ENCODE measurements at places on chromosomes 11 and 22. TPM values are rescaled to one million over a fixed set of nuclear protein-coding genes. Genes with fewer than 3 reads are reported as not detected.

Gene RCOR2
- 60.1 TPM for total RNA-seq

Gene PPP1CA
- total RNA-seq, result 227 TPM

Gene OR10D3
- not detected for total RNA-seq

Gene APOA1
- not detected for total RNA-seq

DNA sequence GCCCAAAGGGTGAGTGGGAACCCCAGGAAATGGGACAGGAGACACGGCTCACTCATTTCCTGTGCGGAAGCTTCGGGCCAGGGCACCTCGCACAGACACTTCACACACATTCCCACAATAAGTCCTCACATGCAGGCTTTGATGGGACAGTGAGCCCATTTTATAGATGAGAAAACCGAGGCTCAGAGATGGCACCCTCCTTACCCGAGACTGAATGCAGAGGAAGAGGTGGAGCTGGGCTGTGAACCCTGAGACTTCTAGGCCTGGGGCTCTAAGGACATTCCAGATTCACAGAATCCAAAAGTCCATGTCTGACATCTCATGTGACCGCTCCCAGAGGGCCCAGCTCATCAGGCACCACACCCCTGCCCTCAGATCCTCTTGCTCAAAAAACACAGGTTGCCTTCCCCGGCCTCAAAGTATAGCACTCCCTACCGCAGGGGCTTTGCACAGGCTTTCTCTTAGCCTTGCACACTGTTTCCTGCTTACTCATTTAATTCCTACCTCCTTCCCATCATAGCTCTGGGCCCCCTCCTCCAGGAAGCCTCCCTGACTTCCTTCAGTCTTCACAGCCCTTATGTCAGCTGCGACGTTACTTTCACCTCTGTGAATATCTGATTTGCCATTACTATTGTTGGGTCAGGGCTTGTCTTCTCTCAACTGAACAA is 57.1 kb upstream of the TCF20 start:
- H3K27ac ChIP-seq, result no peak overlapping the region
- no peak overlapping the region for H3K4me3 ChIP-seq
- H3K36me3 ChIP-seq, result no peaks in the 10 kb centered on the region
- H3K27me3 ChIP-seq, result no peaks in the 10 kb centered on the region
- peaks cover 12% of the 10 kb centered on the region for H3K4me1 ChIP-seq

GRCh38 chr11:119794141-119794665 is 65.2 kb upstream of the NECTIN1 start:
- no peak overlapping the region for H3K4me3 ChIP-seq
- DNase-seq, result no peak
- H3K4me1 ChIP-seq, result peaks cover 48% of the 10 kb centered on the region
- H3K27ac ChIP-seq, result no peak overlapping the region
- H3K27me3 ChIP-seq, result peaks cover 17% of the 10 kb centered on the region

DNA sequence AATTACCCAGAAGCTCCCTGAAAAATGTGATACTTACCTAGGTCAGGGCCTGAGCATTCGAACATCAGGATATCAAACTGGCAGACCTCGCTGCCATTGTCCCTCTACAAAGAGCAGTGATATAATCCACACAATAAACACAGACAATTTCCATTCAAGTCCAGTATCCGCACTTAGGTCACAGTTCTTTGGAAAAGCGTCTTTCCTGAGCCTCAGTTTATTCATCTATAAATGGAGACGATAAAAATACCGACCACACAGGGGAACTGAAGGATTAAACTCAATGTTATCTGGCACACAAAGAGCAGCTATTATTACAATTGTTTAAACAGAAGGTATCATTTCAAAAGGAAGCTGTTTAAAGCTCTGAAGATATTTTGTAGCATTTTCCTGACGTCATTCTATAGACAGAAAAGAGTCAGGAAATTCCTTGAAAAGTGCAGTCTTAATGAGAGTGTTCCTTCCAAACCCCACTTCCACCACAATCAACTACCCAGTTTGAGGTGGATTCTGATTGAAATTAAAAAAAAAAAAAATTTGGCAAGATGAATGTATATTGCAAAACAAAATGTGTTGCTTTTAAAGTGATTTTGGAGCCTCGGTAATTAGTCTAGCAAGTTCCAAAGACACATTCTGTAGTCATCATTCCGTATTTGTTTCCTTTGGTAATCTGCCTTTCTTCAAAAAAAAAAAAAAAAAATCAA is 47.2 kb upstream of the IGSF9B start:
- H3K27ac ChIP-seq, result no peak overlapping the region
- H3K27me3 ChIP-seq, result no peaks in the 10 kb centered on the region
- H3K4me1 ChIP-seq, result peaks cover 6% of the 10 kb centered on the region
- no peaks in the 10 kb centered on the region for H3K36me3 ChIP-seq
- DNase-seq, result no peak

- peak overlapping the region; percentile 99 for H3K27ac ChIP-seq
- peak overlapping the region; percentile 4 for H3K4me3 ChIP-seq
- no peaks in the 10 kb centered on the region for H3K36me3 ChIP-seq
- DNase-seq, result peak; percentile 84
Observed at GRCh38 chr11:63532117-63532516, 4.5 kb upstream of the PLAAT4 start.

GRCh38 chr11:124934862-124935547 is 842 bp downstream of the HEPACAM start:
- H3K36me3 ChIP-seq, result no peaks in the 10 kb centered on the region
- H3K4me1 ChIP-seq, result no peaks in the 10 kb centered on the region

DNA sequence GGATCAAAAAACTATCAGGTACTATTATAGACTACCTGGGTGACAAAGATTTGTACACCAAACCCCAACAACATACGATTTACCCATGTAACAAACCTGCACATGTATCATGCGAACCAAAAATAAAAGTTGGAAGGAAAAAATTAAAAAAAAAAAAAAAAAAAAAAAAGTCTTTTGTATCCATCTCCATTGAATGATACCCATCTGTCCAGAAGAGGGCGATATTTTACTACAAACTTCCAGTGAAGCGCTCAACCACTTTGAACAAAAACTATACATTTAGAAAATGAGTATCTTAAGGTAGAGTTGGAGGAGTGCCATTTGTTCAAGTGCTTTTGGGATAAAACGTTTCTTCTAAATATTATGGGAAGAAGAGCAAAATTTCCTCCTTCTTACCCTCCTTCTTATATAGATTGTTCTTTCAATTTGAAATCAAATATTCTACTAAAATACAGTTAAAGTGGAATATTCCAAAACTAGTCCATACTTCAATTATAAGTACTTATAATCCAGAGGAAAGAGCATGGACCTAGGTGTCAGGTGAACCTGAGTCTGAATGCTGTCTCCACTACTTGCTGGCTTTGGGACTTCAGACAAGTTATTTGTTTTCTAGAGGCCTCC is 23.3 kb downstream of the ARL14EP start:
- DNase-seq, result peak; percentile 83
- no peaks in the 10 kb centered on the region for H3K36me3 ChIP-seq
- H3K4me1 ChIP-seq, result no peaks in the 10 kb centered on the region
- no peak overlapping the region for H3K27ac ChIP-seq
- no peak overlapping the region for H3K4me3 ChIP-seq
- H3K27me3 ChIP-seq, result no peaks in the 10 kb centered on the region

GRCh38 chr22:17807578-17808410 is 33.5 kb upstream of the BID start:
- no peak overlapping the region for H3K4me3 ChIP-seq
- H3K27me3 ChIP-seq, result no peaks in the 10 kb centered on the region
- H3K36me3 ChIP-seq, result peaks cover 5% of the 10 kb centered on the region
- no peak for DNase-seq
- H3K4me1 ChIP-seq, result no peaks in the 10 kb centered on the region

DNA sequence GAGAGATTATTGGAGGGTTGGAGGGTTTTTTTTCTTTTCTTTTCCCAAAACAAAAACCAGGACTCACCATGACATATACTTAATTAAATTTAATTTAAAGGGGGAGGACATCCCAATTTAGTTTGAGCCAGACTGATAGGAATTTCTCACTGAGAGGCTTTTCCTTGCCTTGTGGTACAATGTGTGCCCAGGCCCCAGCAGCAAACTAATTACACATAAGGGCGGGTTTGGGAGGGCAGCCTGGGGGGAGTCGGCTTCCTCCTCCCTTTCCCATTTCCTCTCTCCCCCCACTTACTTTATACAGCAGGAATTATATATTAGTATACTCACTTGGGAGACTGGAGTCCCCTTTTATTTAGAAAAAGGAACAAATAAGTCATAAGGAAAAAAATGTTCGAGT is 2.9 kb downstream of the TEAD1 start:
- peaks cover 14% of the 10 kb centered on the region for H3K27me3 ChIP-seq
- H3K27ac ChIP-seq, result no peak overlapping the region
- H3K4me1 ChIP-seq, result peaks cover 47% of the 10 kb centered on the region
- DNase-seq, result no peak
- no peaks in the 10 kb centered on the region for H3K36me3 ChIP-seq

DNA sequence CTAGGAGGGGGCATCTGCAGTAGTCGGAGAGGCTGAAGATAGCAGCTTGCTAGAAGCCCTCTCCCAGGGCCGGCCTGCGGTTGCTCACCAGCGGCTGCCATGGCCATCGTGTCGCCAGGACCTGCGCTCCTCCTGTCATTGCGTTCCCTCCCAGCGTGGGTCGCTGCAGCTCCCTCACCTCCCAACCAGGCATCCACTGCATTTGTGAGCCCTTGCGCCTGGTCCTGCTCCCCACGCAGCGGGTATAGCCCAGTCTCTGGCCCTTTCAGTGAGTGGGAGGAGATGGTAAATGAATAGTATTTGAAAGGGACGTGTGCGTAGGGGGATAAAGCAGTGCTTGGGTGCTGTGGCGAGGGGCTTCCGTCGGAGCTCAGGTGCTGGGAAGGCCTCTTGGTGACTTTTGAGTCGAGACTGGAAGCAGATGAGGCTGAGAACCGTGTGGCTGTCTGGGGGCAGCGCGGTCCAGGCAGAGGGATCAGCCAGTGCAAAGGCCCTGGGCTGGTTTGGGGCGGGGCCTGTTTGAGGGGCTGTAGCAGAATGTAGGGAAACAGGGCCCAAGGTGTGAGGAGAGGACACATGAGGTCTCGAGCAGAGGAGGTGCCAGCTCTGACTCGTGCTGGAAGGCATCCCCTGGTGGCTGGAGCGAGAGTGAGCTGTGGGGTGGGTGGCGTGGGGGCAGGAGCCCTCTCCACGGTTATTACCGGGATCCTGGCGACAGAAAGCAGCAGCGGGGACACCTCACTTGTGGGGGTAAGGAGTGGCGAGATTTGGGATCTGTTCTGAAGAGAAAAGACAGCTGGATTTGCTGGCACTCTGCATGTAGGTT is 39.3 kb downstream of the LRP5 start:
- no peak overlapping the region for H3K27ac ChIP-seq
- DNase-seq, result peak; percentile 37
- H3K4me3 ChIP-seq, result no peak overlapping the region
- no peaks in the 10 kb centered on the region for H3K27me3 ChIP-seq
- no peaks in the 10 kb centered on the region for H3K36me3 ChIP-seq

GRCh38 chr11:29227811-29228210 is 789.0 kb downstream of the KCNA4 start:
- no peak overlapping the region for H3K27ac ChIP-seq
- no peak overlapping the region for H3K4me3 ChIP-seq
- no peak for DNase-seq
- H3K27me3 ChIP-seq, result no peaks in the 10 kb centered on the region
- no peaks in the 10 kb centered on the region for H3K36me3 ChIP-seq
- H3K4me1 ChIP-seq, result no peaks in the 10 kb centered on the region

DNA sequence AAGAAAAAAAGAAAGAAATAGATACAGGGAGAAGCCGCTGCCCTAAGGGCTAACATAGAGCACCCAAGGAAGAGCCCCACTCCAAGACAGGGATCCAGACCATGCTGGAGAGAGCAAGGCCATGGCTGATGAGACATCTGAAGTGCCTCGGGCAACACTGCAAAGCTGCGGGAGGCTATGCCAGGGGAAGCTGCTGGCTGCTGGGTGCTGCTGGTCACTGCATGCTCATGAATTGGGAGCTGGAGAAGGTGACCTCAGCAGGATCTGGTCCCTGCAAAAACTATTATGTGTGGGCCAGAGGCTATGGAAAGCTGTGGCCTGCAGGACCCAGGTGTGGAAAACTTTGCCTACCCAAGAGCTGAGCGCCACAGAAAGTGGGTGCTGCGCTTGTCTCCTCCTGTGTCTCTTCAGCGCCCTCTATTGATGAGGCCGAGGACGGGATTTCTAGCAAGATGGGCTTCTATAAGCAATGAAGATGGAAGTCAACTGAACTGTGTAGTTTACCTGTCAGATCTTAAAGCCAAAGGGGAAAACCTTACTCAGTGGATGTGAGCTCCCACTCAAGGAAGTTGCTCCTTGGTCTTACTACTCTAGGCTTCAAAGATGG is 17.3 kb upstream of the SLC29A2 start:
- no peaks in the 10 kb centered on the region for H3K27me3 ChIP-seq
- peak; percentile 94 for DNase-seq
- H3K27ac ChIP-seq, result no peak overlapping the region

DNA sequence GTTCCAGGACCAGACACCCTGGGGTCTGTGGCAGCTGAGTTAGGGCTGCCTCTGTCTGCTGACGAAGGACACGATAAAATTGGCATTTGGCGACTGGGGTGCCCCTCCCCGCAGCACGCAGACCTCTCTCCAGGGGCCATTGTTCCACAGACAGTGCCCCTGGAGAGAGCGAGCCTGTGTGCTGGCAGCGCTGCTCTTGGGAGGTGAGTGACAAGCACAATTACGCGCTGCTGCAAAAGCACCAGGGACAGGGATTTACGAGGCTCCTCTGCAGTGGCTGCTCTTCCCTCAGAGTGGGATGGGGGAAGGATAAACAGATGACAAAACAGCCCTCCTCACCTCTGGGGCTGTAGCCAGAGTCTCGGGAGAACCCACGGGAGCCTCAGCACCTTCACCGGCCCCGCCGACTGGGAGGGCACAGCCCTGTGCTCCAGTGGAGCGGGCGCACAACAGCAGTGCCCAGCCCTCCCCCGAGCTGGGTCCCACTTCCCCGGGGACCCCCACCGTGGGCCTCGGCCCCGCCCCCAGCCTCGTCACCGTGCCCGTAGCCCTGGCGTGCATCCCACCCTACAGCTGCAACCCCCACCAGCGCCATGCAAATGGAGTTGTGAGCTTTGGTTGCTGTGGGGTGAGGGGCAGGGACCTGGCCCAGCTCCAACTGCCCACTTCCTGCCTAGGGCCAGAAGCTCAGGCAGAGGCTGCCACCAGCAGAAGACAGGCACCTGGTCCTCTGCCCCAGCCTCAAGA is 19.6 kb downstream of the CHID1 start:
- no peak overlapping the region for H3K27ac ChIP-seq
- H3K4me3 ChIP-seq, result no peak overlapping the region
- no peak for DNase-seq
- no peaks in the 10 kb centered on the region for H3K36me3 ChIP-seq
- no peaks in the 10 kb centered on the region for H3K27me3 ChIP-seq
- H3K4me1 ChIP-seq, result no peaks in the 10 kb centered on the region

GRCh38 chr22:50529416-50529896 is 356 bp downstream of the TYMP start:
- peaks cover 4% of the 10 kb centered on the region for H3K4me1 ChIP-seq
- peaks cover 79% of the 10 kb centered on the region for H3K27me3 ChIP-seq
- peak overlapping the region; percentile 66 for H3K4me3 ChIP-seq
- no peak overlapping the region for H3K27ac ChIP-seq

DNA sequence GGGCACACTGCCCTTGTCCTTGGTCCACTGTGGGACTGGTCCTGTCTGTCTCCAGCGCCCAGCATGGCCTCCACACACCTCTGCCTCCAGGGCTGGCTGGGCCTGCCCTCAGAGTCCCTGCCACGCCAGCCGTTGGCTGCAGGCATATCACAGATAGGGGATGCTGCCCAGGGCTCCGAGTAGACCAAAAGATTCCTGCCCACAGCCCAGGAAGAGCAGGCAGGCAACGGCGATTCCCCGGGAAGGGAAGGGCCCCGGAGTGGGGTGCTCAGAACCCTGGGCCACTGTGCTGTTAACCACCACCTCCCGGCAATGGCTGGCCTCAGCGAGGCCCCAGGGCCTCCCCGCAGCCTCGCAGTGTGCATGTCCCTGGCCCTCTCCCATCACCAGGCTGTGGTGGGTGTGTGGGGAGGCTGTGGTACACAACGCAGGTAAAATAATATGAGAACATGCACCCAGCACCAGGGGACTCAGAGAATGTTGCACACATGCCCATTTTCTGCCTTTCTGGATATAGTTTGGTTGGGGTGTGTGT is 2.2 kb downstream of the IFITM5 start:
- H3K27ac ChIP-seq, result no peak overlapping the region
- peaks cover 22% of the 10 kb centered on the region for H3K4me1 ChIP-seq
- no peak overlapping the region for H3K4me3 ChIP-seq
- no peak for DNase-seq

All from GM23338 (cell line).